ENCODE measurements at places on chromosomes 1 and 21.
A peak's percentile ranks its signal among the peaks of the same experiment; 100 is the strongest.

GRCh38 chr1:15454256-15454655, 2.3 kb upstream of the CELA2A start:
- peak; percentile 59 for DNase-seq

GRCh38 chr1:46581681-46582455, 22.2 kb downstream of the MKNK1 start:
- DNase-seq, result no peak

DNA sequence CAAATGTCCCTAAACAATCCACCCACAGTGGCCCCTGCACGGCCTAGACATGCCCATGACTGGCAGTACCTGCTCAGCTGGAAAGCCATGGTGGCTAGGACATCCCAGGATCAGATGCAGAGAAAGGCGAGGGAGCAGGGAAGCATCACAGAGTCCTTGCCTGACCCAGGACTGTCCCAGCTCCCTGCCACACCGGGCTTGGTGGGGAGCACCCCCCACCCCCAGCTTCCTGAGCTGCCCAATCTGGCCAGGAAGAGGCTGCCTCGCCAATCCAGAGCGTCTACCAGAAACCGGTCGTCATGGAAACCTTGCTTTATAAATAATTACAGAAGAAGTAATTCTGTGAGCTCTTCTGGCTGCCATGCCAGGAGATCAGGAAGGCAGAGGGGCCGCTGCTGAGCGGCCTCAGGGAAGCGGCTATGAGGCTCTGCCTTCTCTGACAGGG, 34.8 kb downstream of the ACOT7 start:
- DNase-seq, result peak; percentile 27

- peak; percentile 61 for DNase-seq
Observed at GRCh38 chr1:109649491-109649914, 6.4 kb upstream of the GSTM4 start.

DNA sequence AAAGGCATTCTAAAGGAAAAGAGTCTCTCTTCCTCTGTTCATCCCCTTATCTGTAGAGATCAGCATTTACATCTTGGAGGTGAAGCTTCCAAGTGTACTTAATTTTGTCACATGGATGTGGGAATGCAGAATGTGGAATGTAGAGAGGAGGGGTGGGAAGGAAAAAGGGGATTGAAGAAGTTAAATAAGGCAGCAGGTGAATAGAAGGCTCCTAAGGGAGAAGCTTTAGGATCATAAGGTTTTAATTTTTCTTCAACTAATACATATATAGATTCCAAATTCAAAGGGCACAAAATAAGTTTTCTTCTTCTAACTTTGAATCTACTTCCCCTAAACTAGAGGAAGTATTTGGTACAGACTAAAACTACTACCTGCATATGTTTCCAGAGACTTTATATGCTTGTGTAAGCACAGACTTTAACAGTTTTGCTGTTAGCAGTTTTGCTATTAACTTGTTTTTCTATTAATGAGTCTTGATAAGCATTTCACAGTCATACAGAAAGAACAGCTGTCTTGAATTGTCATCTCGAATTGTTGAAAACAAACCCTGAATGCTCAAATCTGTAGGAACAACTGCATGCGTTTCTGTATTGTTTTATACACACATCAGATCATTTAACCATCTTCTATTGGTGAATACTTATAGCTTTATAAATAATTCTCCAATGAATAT, 12.7 kb downstream of the TENT5C start:
- no peak for DNase-seq

GRCh38 chr1:185816460-185816859, 82.3 kb downstream of the HMCN1 start:
- peak; percentile 28 for DNase-seq

- DNase-seq, result no peak
Observed at GRCh38 chr1:186473047-186473446, 12.1 kb upstream of the PDC start.

DNA sequence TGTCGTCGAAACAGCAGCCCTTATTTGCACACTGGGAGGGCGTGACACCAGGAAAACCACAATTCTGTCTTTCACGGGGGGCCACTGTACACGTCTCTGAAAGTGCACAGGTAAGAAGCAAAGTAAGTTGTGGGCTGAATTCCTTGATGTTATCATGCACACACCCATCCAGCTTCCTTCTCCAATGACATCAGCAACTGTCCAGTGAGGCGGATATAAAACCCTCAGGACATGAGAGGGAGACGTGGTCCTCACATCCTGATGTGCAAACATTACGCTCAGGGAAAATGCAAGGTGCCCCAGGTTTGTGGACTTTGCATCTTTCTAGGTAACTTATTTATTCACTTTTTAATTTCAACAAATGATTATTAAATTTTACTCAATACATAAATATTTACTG, 3.0 kb downstream of the TFF1 start:
- DNase-seq, result no peak

DNA sequence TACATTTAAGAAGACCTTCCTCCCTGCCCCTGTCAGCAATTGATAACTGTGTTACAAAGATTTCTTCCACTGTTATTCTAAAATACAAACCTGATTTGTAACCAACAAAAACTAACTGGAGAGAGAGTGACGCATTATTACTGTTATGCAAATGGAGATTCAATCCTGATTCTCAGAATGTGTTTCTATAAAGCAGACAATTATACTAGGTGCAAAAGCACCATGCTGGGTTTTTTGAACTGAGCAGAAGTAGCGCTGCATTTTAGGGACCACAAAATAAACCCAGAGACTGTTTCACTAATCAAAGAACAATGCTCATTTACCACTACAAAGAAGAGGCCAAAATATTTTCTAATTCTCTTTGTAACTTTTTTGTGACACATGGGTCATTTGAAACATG, 13.6 kb upstream of the GBP6 start:
- DNase-seq, result no peak

- DNase-seq, result peak; percentile 17
Observed at GRCh38 chr1:206909161-206909882, 12.1 kb downstream of the IL24 start.

DNA sequence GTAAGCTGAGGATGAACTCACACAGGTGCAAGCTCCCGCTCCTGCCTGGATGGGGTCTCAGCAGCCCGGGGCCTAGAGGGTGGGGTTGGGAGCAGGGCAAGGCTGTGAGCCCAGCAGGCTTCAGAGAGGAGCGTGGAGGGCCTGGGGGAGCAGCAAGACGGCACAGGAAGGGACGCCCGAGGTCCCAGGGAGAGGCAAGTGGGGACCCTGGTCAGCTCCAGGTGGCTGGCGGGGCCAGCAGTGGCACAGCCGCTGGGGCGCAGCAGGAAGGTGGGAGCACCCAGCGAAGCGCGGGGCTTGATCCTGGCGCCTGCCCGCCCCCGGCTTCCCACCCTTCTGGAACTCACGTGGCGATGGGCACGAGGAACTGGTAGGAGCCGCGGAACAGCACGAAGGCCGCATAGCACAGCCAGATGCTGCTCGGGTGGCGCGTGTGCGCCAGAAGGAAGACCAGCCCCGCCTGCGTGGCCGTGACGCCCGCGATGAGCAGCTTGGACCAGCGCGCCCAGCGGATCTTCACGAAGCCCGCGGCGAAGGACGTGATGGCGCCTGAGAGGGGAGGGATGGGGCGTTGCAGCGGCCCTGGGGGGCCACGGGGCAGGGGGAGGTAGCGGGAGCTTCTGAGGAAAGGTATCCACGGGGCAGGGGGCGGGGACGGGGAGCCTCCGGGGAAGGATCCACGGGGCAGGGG, 11.7 kb downstream of the SLC19A1 start:
- no peak for DNase-seq
